ENCODE measurements at places on chromosomes 7 and 10.

- DNase-seq, result no peak
Observed at GRCh38 chr10:49141541-49142332, 7.9 kb upstream of the FAM170B start.

DNA sequence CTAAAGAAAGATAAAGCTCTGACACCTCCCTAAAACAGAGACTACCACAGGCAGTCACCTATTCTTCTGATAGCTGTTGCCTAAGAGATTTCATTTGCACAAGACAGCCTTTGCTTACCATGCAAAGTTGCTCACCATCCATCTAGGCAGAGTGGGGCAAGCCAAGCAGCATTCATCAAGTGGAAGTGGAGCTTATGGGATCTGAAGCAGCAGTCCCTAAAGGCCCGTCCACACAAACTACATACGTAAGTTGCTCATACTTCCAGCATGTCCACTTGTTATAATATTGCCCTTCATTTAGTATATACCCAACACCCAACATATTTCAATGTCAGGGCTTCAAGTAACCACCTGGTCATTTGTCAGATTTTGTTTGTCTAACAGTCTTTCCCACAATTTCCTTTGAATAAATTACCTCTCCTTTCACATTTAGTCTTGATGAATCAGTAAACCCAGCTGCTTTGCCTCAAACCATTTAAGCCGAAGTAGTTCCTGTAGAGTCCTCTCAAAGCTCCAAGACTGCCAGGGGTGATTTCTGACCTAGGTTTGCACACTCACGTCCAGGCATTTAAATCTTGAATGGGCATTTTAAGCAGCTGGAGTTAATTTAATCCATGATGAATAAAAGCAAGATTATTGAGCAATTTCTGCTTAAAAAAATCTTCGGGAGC lies 67.9 kb downstream of the ATAD1 start:
- no peak for DNase-seq

DNA sequence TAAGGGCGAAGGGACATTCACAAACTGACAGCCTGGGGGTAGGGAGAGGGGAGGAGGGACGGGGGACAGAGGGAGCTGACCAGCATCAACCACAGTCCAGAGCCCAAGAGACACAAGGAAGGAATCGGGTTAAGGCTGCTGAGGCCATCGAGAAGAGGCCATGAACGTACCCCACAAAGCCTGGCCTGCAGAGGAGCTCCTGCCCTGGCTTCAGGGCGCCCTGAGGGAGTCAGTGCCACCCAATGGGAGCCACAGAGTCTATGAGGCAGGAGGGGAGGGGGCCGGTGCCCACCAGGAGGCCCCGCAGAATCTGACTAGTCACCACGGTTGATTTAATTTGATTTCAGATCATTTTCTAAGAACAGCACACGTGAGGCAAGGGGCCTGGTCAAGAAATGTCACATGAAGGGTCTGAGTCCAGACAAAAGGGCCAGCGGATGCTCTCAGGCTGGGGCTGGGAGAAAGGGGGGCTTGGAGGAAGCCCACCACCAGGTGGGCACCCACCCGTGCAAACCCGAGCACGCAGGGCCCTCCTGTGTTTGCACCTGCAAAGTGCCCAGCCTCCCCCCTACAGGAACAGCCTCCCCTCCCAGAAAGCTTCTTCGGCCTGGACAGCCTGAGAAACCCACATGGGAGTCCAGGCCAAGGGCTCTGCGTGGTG lies 40.4 kb downstream of the CAMK2B start:
- DNase-seq, result peak; percentile 9

GRCh38 chr7:75961218-75961617 lies 33.2 kb downstream of the TMEM120A start:
- DNase-seq, result no peak

GRCh38 chr7:40629891-40630290 lies 495.1 kb downstream of the SUGCT start:
- DNase-seq, result no peak

DNA sequence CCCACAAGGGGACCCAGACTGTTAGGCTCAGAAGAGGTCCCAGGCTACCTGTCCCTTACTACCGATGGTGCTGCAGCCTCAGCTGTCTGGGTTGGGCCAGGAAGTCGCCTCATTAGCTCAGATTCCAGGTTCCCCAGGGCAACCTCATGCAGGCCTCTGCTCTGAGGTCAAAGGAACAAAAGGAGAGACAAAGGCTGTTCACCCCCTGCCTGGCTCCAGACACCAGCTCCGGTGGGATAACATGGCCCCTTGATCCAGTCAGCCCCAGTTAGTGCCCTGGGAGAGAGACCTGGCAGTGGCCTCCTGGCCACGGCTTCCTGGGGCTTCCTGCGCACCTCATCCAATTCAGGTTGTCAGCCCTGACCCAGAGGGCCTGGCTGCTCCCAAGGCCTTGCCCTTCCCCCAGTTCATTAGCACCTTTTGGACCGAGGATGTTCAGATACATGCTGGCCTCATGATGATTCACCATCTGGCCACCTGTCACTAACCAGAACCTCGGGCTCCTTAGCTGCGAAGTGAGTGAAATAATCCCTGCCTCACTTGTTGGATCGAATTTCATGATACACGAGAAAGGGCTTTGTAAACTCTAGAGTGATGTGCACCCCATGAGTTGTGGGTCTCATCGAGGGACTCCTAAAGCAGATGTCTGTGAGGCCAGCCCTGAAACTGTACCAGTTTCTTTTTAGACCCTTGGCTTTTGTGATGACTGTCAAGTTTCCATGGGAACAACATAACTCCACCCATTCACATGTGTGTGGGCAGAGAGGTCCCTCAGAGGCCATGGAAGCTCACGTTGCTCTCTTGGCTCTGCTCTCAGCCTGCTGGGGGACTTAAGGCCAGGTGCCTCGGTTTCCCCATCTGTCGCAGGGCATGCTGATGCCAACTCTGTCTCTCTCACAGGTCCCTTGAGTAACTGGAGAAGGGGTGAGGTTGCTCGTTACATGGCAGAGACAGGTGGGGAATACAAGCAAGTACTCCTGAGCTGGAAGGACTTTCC lies 79.5 kb upstream of the PCBD1 start:
- no peak for DNase-seq

DNA sequence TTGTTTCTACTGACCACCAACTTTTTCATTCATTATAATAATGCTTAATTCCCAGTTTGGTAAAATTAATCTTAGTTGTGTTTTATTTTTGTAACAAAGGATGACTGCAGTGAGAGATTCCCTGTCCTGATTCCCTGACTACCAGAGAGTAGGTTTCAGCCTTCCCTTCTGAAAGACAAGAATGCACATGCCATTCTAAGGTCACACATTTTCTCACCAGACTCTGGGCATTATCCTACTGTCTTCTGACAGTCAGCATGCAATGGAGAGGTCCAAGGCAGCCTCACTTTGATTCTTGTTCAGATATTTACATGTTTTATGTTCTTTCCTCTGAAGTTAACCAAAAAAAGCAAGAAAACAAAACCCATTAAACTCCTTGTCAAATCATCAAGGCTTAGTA lies 372.7 kb upstream of the CDC14C start:
- DNase-seq, result no peak
